ENCODE measurements at places on chromosomes 3 and 15.

GRCh38 chr3:8345398-8345797 is 156.2 kb upstream of the LMCD1 start:
- no peak for DNase-seq

GRCh38 chr3:43036621-43037423 is 57.7 kb downstream of the GASK1A start:
- no peak for DNase-seq

GRCh38 chr3:160987982-160988964 is 116.9 kb downstream of the B3GALNT1 start:
- no peak for DNase-seq

- DNase-seq = no peak
Observed at GRCh38 chr3:128383316-128384235, 83.1 kb downstream of the DNAJB8 start.

- DNase-seq = no peak
Observed at GRCh38 chr15:89860891-89861290, 32.9 kb downstream of the AP3S2 start.

- no peak for DNase-seq
Observed at GRCh38 chr15:39713846-39714245, 68.8 kb downstream of the FSIP1 start.

DNA sequence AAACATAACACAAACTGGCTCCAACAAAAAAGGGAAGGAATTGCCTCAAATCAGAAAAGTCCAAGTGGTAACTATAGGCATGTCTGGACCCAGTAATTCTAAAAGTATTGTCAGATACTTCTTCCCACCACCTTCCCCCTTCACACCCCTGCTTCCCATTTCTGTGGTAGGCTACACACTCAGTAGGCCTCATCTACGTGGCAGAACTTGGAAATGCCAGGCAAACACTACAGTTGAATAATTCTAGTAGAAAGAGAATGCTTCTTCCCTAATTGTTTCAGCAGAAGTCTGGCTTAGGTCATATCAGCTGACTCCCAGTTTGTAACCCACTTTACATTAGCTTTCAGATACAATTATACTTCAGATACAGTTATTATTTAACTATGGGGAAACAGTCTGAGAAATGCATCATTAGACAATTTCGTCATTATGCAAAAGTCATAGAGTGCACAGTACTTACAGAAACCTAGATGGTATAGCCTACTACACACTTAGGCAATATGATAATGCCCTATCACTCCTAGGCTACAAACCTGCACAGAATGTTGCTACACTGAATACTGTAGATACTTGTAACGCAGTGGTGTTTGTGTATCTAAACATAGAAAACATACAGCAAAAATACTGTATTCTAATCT is 6.4 kb downstream of the SETMAR start:
- DNase-seq = no peak

GRCh38 chr15:36899696-36900095 is 200.7 kb downstream of the MEIS2 start:
- DNase-seq = no peak

- peak; percentile 84 for DNase-seq
Observed at GRCh38 chr15:29945943-29946596, 123.8 kb upstream of the TJP1 start.

- DNase-seq = no peak
Observed at GRCh38 chr3:144522456-144522855, 550.8 kb downstream of the DIPK2A start.

DNA sequence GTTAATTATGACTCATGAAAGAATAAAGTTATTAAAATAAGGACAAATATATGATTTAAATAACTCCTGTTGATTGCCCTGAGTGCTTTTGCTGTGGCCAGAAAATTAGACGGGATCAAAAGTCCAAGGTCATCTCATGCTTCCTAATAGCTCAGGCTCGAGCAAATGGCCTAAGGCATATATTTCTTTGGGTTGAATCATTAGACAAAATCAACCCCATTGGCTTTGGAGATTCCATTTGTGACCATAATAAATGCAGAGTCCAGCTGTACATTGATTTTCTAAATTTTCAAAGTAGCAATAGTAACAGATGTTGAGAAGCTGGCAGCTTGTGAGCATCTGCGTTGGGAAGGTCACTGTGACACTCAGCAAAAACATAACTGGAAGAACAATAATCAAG is 464.5 kb upstream of the TGFBR2 start:
- DNase-seq = no peak

GRCh38 chr15:99438691-99439523 is 126.9 kb upstream of the MEF2A start:
- DNase-seq = peak; percentile 21

DNA sequence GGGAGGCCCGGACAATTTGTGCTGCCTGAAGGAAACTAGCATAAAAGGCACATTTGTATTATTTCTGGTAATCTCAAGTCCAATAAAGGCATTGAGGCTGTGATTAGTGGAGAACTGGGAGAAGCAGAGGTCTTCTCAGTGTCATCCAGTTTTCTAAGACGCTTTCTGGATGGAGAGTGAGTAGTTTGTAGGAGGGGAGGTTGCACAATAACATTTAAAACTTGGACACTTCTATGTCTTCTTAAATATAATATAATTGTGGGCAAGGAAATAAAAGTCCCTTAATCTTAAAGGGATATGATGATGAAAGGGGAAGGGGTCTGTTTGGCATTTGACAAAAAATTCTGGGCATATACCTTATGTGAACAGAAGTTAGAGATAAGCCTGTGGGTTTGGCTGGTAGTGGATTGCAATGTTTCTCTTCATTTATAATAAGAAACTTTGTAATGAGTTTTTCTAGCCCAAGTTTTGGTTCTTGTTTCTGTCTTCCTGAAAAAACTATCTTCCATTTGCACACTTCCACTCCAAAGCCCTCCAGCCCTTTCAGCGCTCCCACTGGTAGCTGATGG is 291.6 kb upstream of the TGFBR2 start:
- no peak for DNase-seq

Data from RWPE2 (cell line).